CD4-positive, alpha-beta T cell treated with Interleukin-1 beta for 1 hour (primary cell): ENCODE measurements at places on chromosomes 4 and X.

- no peak for DNase-seq
Measured at GRCh38 chr4:186485561-186486062, 69.8 kb downstream of the MTNR1A start.

DNA sequence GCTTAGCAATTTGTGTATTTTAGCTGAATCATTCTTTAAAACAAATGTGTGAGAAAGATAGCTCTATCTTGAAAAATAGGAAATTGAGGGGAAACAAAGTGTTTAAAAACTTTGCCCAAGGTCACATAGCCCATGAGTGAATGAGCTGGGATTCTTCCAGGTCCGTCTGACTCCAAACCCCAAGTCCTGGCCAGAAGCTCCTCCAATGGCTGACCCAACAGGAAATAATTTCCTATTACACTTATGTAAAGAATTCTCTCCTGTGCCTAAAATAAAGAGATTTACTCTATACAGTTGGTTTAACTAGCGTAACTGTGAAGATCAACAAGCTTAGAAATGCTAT is 287.6 kb downstream of the ARHGAP24 start:
- no peak for DNase-seq

- no peak for DNase-seq
Measured at GRCh38 chrX:105120463-105120862, 100.0 kb downstream of the TEX13A start.

- DNase-seq = no peak
Measured at GRCh38 chrX:129576539-129576938, 36.5 kb downstream of the OCRL start.

GRCh38 chrX:65745427-65745826 is 78.0 kb downstream of the MSN start:
- no peak for DNase-seq
